ENCODE measurements at places on chromosomes 11 and 22.

DNA sequence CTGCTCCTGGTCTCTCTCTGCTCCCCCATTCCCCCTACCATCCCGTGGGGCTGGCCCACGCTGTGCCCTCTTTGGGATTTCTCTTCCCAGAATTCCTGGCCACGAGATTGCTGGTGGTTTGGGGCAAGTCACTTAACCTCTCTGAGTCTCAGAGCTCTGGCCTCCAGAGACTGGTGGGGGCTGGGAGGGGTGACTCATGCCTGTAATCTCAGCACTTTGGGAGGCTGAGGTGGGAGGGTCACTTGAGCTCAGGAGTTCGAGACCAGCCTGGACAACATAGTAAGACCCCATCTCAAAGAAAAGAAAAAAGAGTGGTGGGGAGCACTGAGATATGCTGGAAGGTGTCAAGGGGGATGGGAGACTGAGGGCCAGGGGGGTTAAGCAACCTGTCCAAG lies 18.3 kb downstream of the OTUB1 start:
- no peak for DNase-seq

DNA sequence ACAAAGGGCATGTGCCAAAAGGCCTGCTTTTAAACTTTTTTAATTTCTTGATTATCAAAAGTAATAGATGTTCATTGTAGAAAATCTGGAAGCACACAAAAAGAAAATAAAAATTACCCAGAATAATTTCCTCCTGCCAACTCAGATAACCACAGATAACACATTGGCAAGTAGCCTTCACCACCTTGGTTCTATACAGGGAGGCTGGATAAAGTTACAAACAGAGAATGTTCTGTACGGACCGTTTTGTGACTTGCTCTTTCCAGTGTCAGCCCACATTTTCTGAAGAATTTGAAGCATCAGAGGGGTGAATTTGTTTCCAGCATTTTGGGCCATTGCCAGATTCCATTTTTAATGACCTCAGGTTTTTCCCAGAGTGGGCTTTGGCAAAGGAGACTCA lies 23.5 kb downstream of the TUG1 start:
- no peak for DNase-seq

GRCh38 chr11:76282172-76282571 lies 75.9 kb upstream of the WNT11 start:
- DNase-seq, result no peak

GRCh38 chr22:35839841-35840301 lies 122.2 kb downstream of the APOL5 start:
- DNase-seq, result no peak

DNA sequence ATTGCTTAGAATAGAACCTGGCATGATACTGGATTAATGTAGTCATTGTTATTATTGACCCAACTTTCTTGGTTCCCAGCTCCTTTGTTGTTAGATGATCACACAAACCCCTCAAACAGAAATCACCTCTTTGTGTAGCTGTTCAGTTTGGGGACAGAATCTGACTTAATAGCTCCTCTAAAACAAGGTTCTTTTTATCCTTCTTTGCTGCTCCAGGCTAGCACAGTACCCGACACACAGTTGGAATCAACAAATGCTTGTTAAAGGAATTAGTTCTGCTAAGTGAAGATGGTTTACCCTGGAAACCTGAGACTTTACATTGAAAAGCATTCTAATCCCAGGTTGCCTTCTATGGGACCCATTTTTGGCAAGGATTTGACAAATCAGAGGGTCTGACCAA lies 43.9 kb downstream of the GAB2 start:
- no peak for DNase-seq
